ENCODE measurements at places on chromosomes 7 and 10.

- no peak for DNase-seq
These were observed 49.0 kb downstream of the RBAK start for GRCh38 chr7:5094641-5095040.

GRCh38 chr10:64385355-64385754 is 864.2 kb downstream of the REEP3 start:
- peak; percentile 2 for DNase-seq

DNA sequence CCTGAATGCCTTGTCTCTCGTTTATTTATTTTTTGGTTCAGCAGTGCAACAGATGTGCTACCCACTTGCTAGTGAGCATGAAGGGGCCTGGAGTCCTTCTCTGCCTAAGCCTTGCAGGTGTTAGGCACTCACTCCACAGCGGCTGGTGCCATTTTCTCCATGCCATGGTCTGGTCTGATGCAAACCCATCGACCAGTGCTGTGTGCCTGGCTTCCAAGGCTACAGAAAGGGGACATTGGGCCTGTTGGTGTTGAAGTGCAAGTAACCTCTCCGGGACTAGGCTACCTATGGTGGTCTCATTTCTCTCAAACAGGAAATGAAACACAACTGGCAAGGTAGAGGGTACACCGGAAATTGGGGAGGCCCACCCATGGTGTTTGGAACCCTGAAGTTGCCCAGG is 198.1 kb downstream of the ADARB2 start:
- DNase-seq = no peak

GRCh38 chr10:128747582-128748346 is 621.5 kb upstream of the MKI67 start:
- DNase-seq = no peak

DNA sequence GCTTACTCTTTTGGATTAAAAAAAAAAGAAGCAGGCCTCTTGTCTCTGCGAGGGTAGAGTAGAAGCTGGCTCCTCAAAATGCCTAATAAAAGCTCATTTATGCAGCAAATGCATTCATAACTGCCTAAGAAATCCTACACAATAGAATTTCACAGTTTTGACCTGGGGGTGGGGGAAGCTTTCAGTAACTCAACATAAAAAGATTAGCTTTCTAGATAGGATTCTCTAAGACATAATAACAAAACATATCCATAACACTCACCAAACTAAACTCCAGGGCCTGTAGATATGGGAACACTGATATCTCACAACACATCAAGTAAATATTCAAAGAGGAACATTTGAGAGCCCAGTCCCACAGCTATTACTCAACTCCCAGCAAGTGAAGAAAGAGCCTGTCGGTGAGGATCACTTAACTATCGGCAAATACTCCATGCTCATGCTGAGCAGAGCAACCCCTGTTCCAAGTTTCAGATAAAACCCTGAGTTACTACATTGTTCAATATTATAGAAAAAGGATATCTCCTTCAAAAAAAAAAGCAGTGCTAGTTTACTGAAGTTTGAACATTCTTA is 88.1 kb downstream of the COBL start:
- DNase-seq = no peak

DNA sequence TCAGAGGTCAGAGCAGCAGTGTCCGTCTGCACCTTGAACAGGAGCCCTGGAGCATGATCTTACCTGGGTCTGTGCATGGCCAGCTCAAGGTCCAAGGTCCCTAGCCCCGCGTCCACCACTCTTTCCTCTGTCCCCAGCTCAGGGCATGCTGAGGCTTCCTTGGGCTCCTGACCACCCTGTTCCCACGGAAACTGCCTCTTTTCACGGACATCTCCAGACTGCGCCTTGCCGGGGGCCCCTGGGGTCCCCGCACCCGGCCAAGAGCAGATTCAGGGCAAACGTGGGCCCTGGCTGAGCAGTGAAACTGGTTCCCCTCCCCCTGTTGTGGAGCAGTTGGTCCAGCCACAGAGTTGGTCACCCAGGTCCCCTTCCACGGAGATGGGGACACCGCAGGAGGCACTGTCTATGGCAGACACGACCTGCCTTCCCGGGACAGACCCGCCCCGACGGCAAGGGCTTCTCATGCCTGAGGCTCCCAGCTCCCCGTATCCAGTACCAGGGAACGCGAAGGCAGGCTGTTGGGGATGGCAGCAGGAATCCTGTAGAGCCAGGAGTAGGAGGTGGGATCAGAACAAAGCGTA is 217.4 kb upstream of the PPP2R2D start:
- DNase-seq = no peak

GRCh38 chr7:96596120-96596826 is 113.4 kb downstream of the SEM1 start:
- DNase-seq = peak; percentile 8

GRCh38 chr10:61987951-61988379 is 86.5 kb downstream of the ARID5B start:
- DNase-seq = no peak

GRCh38 chr10:29022513-29022912 is 266.4 kb upstream of the LYZL1 start:
- DNase-seq = no peak

DNA sequence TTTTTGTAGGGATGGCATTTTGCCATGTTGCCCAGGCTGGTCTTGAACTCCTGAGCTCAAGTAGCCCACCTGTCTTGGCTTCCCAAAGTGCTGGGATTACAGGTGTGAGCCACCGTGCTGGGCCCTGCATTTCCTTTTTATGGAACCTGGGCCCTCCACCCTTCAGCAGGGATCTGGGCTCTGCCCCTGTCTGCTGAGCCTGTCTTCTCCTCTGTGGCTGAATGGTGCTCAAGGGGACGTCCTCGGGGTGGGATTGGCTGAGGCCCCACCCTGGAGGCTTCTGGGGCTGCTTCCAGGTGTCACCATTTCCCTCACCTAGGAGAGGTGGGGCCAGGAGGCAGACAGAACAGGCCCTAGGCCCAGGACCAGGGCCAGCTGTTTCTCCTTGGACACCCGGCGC is 18.4 kb downstream of the FAM241B start:
- DNase-seq = no peak

- DNase-seq = no peak
These were observed 232.3 kb downstream of the ADAM12 start for GRCh38 chr10:126156012-126156411.

- no peak for DNase-seq
These were observed 78.0 kb downstream of the BTAF1 start for GRCh38 chr10:92001581-92001980.

DNA sequence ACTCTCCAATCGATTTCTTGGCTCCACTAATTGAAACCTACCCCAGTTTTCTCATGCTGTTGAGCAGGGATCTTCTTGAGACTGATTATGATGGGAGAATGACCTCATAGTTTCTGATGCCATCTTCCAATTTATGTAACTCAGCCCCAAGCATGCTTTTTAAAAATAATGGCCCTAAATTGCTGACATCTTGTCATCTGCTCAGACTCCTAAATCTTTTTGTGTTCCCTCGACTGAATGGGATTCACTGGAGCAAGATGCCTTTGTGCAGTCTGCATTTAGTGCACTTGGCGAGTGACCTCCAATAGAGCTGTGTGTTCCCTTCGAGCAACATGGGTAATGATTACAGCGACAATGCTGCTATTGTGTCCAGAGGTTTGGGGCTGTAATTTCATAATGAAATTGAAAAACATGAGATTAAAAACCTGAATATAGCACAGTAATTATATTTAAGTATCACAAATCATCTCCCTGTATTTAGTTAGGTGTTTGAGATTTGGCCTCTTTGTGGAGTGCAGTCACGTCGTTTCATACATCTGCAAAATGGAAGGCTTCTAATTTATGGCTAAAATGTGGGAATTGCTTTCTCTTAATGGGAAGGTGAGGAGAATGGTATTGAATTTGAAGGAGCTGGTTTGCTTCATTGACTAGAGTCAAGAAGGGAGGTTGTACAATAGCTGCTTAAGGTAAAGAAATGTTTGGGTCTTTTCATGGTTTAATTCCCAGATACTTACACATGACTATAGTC is 192.9 kb downstream of the AUTS2 start:
- no peak for DNase-seq

DNA sequence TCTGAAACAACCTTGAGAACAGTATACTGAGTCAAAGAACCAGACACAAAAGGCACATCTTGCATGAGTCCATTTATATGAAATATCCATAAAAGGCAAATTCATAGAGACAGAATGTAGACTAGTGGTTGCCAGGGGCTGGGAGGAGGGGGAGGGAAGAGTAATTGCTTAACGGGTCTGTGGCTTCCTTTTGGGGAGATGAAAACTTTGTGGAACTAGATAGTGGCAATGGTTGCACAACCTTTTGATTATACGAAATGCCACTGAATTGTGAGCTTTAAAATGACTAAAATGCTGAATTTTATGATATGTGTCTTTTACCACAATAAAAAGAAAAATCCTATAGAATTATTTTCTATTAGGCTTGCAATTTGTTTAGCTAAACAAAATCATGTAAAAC is 16.8 kb downstream of the ADRB1 start:
- DNase-seq = no peak

GRCh38 chr7:116582806-116583444 is 58.1 kb downstream of the CAV1 start:
- no peak for DNase-seq

- no peak for DNase-seq
These were observed 72.8 kb upstream of the GLCCI1 start for GRCh38 chr7:7895754-7896153.

DNA sequence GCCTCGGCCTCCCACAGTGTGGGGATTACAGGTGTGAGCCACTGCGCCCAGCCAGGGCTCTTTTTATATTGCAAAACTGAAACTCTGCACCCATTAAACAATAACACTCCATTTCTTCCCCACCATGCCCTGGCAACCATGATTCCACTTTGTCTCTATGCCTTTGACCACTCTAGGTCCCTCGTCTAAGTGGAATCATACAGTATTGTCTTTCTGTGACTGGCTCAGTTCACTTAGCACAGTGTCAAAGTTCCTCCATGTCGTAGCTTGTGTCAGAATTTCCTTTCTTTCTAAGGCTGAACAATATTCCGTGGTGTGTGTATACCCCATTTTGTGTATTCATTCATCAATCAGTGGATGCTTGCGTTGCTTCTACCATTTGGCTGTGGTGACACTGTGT is 46.2 kb downstream of the CUX1 start:
- DNase-seq = no peak

- no peak for DNase-seq
These were observed 145.3 kb upstream of the NAMPT start for GRCh38 chr7:106430103-106430502.
